ENCODE measurements at places on chromosomes 11 and 22.

- DNase-seq: no peak
Measured at GRCh38 chr22:22897091-22897490, 9.5 kb downstream of the IGLL5 start.

- no peak for DNase-seq
Measured at GRCh38 chr11:62124186-62125113, 639 bp downstream of the INCENP start.

DNA sequence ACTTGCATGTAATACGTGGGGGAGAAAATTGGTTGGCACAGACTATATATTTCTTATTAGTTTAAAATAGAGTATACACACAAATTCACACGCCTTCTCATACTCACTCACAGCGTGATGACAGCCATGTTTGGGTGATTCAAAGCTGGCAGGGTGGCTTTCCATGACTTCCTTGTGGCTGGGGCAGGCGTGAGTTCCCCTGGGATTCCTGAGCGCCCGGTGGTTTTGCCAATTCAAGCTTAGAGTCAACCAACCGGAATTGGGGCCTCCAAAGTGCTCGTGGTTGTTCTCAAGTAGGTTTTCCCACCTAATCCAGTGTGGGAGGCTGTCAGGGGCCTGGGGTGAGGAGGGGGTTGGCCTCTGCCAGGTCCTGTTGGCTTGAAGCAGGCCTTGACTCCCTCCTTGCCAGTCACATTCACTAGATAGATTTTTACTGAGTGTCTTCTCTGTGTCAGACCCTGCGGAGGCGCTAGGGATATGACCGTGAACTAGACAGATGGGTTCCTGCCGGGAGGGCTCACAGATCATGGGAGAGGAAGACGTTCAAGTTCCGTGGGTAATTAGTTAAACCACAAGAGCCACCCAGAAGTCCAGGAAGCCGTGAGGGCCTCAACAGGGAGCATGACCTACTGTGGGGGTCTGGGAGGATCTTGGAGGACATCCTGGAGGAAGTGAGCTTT is 11.5 kb downstream of the PKNOX2 start:
- no peak for DNase-seq

DNA sequence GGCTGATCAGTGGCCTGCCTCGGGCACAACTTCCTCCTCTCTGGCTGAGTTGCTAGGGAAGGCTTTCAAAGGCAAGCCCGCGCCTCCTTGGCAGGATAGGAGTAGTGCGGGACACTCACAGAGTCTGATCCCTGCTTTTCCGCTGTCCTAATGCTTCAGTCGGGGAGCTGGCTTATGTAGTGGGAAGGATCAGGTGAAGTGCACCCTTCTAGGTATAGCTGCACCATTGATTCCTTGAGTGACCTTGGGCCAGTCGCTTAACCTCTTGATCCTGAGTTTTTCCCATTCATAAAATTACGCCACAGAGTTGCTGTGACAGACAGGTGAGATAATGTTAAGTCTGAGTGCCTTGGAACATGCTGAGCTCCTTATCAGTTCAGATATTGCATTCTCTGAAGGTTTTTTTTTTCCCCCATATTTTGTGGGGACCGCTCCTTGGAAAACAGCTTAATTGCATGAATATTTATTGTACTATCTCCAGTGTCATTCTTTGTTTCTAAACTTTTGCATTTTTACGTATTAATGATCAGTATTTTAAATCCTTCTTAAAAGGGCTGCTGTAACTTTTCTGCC is 961 bp downstream of the IPO7 start:
- DNase-seq: no peak

- DNase-seq: no peak
Measured at GRCh38 chr11:82639251-82639650, 94.4 kb downstream of the FAM181B start.

- no peak for DNase-seq
Measured at GRCh38 chr11:22554221-22554620, 71.4 kb downstream of the FANCF start.

DNA sequence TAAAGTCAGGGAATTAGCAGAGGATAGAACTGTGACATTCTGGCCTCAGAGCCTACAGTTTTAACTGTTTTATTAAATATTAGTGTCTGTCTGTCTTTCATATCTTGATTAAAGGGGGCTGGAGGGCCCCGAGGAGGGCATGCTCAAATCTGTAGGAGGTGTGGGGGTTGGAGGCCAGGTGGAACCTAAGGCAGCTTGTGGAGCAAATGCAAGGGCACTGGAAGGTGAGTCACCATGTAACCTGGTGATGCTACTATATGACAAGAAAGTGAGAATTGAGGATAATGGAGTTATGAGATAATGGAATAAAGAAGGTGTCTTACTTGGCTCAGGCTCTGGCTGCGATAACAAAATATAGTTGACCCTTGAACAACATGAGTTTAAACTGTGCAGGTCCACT is 27.3 kb upstream of the TMEM86A start:
- DNase-seq: no peak

- no peak for DNase-seq
Measured at GRCh38 chr11:1735271-1735670, 15.1 kb downstream of the IFITM10 start.

DNA sequence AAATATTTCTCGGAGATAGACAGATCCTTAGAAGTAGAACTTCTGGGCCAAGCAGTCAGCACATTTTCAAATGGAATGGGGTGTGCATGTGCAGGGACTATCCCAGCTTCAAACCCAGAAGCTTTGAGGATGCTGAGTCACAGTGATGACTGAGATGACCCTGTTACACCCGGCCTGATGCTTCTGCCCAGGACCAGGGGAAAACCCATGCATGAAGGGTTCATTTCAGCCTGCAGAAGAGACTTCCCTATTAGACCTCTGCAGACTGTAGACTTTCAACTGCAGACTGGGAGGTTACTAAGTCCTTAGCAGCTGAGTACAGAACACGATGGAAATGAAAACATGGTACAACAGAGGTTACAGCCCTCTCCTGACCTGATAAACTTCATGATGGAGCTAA is 3.6 kb upstream of the OR2AT4 start:
- DNase-seq: no peak

DNA sequence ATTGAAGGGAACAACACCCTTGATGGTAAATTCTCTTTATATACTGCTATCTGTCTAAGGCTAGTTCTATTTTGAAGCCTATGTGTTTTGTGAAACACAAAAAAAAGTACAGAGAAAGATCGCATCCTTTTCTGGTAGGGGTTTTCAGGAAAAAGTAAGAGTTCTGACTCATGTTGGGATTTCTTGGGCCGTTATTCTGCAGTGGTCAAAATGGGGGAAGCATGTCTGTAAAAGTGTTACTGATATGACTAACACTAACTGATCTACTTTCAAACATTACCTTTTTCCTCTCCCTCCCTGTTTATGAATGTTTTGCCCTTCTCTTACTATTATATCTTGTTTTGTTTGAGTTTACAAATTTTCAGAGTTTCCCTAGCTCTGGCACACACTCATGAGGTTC is 53.9 kb downstream of the CTNND1 start:
- DNase-seq: no peak

GRCh38 chr22:41204066-41204465 is 1.0 kb upstream of the L3MBTL2 start:
- no peak for DNase-seq

DNA sequence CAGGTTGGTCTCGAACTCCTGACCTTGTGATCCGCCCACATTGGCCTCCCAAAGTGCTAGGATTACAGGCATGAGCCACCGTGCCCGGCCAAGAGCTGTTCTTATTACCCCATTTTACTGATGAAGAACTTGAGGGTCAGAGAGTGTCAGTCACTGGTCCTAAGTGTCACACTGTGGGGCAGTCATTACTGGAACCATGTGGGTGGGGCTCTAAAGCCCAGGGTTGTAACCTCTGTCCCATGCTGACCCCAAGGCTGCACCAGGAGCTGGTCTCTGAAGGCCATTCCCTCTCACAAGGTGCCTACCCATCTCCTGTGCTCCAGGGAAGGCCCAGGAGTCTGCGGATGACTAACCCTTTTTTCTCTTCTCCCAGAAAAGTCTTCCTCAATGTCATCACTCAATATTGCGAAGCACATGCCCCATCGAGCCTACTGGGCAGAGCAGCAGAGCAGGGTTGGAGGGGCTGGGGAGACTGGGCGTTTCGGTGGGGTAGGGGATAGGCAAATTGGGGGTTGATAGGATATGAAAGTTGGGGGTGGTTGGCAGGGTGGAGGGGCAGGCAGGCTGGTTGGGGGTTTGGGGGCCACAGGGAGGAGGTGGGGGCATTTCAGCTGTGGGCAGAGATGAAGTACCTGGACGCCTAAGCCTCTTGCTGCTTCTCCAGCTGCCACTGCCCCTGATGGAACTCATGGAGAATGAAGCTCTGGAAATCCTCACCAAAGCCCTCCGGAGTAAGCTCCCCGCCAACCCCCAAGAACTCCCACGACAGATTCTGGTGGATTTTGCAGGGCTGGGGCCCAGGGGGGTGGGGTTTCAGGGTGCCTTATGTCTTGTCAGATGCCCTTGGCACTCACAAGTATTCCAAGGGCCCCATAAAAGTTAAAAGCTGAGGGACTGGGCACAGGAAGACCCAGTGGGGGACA is 2.0 kb upstream of the ESRRA start:
- no peak for DNase-seq

DNA sequence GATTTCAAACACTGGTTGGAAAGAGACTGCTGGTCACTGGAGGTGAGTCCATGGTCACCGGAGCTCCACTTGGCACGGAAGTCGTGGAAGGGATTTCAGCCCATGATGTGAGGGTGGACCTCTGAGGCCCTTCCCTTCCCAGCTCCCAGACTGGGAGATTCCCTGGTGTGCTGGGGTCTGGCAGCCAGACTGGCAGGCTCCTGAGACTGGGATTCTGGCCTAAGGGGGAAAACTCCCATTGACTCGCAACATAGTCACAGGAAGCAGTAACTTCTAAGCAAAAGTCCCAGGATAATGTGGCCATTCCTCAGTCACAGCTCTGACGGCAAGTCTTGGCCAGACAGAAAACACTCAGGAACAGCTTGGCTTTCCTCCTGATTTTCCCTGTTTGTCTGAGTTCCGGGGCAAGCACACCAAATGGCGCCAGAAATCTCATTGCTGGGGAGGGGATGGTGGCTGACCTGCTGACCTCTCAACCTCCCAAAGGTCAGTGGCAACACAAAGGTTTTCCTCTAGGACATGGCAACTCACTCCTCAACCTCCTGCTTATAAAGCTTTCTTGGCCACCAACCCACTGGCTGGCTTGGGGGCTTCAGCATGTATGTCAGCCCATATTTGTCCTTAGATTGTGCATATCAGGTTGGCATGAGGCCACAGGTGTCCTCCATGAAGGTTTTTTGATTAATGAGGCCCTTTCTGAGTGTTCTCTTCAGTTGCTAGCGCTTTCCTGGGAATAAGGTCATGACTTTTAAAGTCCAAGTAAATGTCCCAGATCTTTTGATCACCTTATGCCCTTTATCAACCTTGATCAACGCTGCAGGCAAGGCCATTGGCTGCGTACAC is 99.5 kb downstream of the CCDC81 start:
- no peak for DNase-seq

DNA sequence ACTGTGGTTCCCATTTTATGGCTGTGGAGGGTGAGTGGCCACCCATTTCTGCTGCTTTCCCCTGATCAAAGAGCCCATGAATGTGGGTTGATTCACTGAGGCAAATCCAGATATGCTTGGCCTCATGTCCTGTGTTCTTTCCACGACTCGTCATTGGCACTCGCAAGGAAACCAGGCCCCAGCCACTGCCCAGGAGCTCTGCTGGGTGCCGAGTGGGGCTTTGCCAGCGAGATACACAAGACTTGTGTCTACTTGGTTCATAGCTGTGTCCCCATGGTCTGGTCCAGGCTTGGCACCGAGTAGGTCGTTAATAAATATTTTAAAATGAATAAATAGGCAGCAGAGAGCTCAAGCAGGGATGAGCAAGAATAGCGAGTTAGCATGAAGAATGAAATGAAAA is 1291.5 kb downstream of the TBC1D22A start:
- no peak for DNase-seq

DNA sequence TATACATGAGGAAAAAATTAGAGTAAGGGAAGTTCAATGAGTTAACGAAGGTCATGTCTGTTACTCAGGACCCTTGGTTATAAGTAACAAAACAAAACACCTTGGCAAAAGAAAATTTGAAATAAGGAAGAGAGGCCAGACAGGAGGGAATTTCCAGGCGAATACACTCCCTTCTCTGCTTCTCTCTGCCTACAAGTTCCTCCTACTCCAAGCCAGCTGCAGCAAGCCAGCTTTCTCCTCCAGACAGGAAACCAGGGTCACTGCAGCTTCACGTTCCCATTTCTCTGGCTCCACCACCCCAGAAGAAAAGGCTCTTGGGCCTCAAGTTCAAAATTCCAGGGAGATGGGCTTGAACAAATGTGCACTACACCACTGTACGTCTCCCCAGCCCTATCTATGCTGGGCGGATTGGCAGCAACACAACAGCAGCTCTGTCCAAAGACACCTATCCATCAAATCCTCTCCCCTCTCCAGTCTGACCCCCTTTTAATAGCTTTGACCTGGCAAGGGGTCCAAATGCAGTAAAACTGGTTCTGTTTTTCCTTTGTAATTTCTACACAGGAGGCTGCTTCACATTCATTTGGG is 27.7 kb downstream of the SMCO4 start:
- DNase-seq: no peak

GRCh38 chr11:57758174-57758573 is 3.4 kb upstream of the CTNND1 start:
- no peak for DNase-seq

GRCh38 chr11:107716884-107717532 is 5.2 kb upstream of the SLN start:
- no peak for DNase-seq

GRCh38 chr11:64998690-64999431 is 2.1 kb upstream of the BATF2 start:
- no peak for DNase-seq

DNA sequence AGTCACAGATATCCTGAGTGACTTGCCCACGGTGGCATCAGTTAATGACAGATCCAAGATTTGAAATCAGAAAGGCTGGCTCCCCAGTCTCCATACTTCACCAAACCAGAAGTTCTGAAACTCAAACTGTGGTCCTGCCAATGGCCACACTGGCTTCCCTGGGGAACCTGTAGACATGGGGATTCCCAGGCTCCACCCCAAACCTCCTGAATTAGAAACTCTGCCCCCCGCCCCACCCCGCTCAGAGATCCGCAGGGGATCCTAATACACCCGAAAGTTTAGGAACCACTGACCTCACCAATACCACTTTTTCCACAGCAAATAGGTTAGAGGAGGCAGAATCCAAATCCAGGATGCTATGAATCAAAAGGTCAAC is 15.3 kb downstream of the RTN4RL2 start:
- DNase-seq: no peak

DNA sequence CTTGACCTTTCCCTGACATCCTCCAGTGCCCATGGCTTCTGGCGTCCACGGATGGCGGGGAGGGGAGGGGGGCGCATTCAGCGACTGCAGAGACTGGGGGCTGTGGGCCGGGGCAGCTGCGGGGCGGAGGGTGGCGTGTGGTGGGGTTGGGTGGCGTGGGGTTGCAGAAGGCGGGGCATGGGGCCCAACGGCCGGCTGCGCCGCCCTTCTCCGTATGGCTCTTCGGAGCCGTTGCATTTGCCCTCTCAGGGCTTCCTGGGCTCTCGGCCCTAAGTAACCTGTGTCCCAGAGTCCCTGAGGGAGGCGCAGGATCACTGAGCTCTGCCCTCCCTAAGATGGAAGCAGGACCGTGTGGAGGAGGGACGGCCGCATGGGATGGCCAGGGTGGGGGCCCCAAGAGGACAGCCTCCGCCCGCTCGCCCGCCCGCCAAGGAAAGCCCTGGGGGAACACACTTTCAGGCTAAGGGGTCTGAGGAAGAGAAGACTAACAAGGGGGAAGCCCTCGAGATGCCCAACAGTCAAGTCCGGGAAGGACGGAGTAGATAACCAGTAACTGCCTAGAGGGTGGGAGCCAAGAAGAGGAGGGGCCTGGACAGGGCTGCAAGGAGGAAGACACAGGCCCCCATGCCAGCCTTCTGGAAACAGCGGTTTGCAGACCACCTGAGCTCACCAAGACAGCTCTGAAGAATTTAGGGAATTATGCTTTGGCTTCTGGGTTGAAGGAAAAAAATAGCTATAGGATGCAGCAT is 9.2 kb upstream of the AIFM3 start:
- DNase-seq: no peak
